Caco-2 (cell line): ENCODE measurements at places on chromosomes 7 and 10. TPM values are rescaled to one million over a fixed set of nuclear protein-coding genes. Genes with fewer than 3 reads are reported as not detected.

GRCh38 chr10:83459124-83459523 is 680.2 kb upstream of the GHITM start:
- DNase-seq: no peak

Gene RGR
- not detected in 2 replicates for total RNA-seq

GRCh38 chr10:75773231-75773780 is 341.9 kb downstream of the LRMDA start:
- no peak for DNase-seq

Gene OR9A2
- total RNA-seq: not detected in 2 replicates
